ENCODE measurements at places on chromosomes 6 and 20.
A peak's percentile ranks its signal among the peaks of the same experiment; 100 is the strongest.

- no peak for DNase-seq
Observed at GRCh38 chr20:33814238-33814712, 3.1 kb downstream of the CHMP4B start.

DNA sequence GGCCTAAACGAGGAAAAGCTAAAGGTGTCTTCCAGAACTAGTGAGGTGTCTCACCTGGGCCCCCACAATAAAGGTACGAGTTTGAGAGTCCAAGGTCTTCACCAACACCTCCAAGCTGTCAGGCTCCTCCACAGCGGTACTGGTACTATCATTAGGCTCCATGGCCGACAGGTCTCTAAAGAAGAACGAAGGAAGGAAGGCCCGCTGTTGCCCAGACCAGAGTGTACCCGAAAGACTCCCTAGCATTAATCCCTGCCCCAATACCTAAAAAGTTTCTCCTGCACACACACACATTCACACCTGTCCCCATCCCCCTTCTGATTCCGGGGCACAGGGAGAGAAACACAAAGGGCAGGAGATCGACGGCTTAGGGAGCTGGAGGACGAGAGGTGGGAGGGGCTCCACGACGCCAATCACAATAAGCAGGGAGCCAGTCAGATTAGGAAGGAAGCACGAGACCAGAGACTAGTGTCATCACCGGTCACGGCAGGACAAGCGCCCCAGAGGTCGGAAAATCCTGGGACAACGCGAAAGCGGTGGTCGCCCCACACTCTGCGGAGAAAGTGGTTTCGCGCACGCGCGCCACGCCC lies 764 bp downstream of the BAG6 start:
- DNase-seq: peak; percentile 35

GRCh38 chr20:56392881-56393482 lies 537 bp downstream of the CSTF1 start:
- DNase-seq: no peak

DNA sequence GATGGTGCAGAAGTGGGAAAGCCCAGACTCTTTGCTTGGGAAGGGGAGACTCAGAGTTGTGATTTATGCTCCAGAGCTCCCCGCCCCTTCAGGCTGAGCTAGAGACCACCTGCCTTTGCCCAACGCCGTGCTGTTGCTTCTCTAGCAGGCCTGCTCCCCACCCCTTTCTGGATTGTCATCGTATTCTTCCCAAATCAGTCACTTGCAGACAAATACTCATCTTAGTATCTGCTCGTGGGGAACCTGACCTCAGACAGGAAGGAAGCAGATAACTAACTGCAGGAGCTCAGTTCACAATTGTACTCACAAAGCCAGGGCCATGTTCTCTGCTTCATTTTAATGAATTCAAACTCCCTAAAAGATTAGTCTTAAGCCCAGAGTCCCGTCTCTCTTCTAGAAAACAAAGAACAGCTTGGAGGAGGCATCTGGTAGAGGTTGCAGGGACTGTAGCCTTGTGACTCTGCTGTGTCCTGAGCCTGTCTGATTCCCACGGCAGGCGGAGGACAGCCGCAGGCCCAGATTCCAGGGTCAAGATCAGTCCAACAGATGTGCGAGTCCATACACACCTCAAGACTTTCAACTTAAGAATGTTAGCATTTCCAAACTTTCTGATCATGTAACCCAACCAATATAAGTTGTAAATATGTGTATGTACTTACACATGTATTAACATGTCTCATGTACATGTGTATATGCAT lies 57.2 kb upstream of the GGTLC1 start:
- no peak for DNase-seq

All from AG09309 (cell line).